ENCODE measurements at places on chromosomes 1 and 21.

DNA sequence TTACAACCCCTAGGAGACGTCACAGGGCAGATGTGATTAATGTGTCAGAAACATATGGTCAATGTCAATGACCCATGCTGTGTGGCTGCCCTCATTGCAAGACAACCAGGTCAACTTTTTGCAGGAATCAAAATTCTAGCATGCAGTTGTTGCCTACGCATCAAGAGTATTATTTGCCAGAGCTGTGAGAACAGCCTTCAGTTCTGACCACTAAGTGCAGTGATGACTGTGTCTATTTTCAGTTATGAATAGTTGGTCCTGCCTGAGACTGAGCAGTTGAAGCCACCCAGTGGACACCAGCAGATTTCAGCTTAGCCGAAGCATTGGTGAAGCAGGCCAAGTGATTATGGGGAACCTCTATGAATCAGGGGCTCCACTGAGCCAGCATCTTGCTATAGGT, 47.3 kb downstream of the LYPLAL1 start:
- no peak for DNase-seq

DNA sequence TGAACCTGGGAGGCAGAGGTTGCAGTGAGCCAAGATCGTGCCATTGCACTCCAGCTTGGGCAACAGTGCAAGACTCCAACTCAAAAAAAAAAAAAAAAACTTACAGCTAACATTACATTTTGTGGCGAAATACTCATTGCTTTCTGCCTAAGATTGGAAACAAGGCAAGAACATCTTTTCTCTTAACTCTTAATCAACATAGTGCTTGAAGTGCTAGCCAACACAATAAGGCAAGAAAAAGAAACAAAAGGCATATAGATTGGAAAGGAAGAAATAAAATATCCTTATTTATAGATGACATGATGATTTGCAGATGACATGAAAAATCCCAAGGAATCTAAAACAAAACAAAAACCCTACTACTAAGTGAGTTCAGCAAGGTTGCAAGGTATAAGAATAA, 24.6 kb upstream of the GJA9 start:
- DNase-seq: no peak

DNA sequence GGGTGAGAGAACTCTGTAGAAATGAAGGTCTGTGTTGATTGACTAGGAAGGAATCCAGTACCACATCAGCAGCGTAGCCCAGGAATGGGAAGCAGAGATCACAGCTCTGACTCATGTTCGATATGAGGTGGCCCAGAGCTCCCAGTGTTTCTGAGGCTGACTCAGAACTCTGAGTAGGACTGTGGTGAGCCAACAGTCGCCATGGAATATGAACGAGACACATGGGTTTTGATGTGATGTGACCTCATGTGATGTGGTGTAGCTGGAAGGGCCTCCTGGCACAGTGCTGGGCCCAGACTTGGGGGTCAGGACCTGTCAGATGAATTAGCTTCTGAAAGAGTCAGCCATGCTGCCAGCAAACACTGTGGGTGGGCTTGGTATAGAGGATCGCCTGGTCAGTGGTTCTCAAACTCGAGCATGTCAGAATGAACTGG, 237.0 kb downstream of the MRPL39 start:
- DNase-seq: no peak

- no peak for DNase-seq
Measured at GRCh38 chr1:178571807-178572206, 58.9 kb downstream of the TEX35 start.

- DNase-seq: no peak
Measured at GRCh38 chr1:12480748-12481362, 137.2 kb downstream of the DHRS3 start.

- no peak for DNase-seq
Measured at GRCh38 chr1:34879230-34879629, 19.7 kb upstream of the SMIM12 start.

DNA sequence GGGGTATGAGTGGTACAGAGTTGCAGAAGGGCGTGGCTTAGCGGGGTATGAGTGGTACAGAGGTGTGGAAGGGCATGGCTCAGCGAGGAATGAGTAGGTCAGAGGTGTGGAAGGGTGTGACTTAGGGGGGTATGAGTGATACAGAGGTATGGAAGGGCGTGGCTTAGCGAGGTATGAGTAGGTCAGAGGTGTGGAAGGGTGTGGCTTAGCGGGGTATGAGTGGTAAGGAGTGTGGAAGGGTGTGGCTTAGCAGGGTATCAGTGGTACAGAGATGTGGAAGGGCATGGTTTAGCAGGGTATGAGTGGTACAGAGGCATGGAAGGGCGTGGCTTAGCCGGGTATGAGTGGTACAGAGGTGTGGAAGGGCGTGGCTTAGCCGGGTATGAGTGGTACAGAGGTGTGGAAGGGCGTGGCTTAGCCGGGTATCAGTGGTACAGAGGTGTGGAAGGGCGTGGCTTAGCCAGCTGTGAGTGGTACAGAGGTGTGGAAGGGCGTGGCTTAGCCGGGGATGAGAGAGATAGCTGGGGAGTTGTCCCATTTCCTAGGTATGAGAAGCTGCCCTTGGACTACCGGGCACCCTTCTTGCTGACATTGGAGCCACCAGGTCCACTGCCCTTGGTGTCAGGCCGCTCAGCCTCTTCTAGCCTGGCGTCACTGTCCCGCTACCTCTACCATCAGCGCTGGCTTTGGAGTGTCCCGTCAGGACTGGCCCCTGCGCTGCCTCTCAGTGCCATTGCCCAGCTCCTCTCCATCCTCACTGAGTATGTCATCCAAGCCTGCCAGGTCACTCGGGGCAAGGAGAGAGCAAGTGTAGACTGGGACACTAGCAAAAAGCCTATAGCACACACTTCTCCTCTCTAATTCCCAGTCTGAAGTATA, 29.8 kb downstream of the HYI start:
- no peak for DNase-seq

GRCh38 chr1:162446946-162447345, 35.0 kb upstream of the SH2D1B start:
- DNase-seq: no peak

DNA sequence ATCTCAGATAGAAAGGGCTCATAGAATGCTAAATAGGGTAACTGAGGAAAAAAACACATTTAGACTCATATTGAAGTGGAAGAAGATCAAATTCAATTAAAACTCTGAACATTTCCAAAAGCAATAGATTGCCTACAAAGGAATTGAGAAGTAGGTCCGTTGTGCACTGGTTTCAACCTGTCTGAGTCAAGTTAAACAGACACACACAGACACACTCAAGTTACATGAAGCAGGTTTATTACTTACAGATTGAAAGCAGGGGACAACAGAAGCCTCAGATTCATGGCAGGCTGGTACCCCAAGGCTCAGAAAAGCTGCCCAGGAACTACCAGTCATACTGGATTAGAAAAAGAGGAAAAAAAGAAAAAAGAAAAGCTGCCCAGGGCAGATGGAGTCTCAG, 20.7 kb upstream of the S100A2 start:
- no peak for DNase-seq

- no peak for DNase-seq
Measured at GRCh38 chr1:62178372-62178771, 16.3 kb upstream of the L1TD1 start.

DNA sequence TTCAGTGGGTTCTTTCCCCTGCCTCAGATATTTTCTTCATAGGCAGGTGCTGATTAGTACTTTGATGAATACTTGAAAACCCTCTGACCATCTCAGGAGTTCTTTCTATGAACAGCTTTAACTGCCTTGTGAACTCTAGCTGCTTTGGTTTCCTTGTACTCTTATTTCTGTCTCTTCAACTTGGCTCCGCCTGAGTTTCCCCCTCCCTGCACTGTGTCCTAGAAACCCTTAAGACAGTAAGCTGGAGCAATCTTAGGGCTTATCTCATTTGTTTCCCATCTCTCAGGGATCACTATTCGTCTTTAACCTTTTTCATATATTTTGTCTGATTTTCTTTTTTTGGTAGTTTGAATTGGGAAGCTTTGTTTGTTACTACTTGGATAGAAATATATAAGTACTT, 99.1 kb downstream of the PKN2 start:
- no peak for DNase-seq

DNA sequence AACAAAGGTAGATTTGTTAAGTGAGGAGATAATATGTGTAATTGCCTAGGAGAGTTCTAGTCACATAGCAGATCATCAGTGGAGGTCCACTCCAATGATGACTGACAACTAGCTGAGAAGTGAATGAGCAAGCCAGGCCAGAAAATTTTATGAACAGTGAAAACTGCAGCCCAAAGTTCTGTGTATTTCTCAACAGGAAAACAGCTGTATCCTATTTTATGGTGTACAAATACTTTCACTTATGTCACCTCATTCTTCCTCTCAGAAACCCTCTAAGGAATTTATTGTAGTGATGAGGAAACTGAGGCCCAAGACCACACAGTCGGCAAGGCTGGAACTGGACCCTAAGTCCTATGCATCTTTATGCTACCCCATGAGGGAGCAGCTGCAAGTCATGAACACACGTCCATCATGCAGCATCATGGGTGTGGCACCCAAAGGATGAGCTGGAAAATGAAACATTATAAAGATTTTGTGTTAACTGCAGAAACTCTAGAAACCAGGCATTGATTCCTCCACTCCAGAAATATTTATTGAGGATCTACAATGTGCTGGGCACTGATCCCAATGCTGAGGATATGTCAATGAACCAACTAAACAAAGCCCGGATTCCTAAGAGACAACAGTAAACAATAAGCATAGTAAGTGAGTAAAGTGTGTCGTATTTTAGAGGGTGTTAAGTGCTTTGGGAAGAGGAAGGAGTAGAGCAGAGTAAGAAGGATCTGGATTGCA, 99.5 kb upstream of the DUSP10 start:
- DNase-seq: no peak

- DNase-seq: no peak
Measured at GRCh38 chr1:101995984-101996745, 561 bp downstream of the OLFM3 start.

- DNase-seq: no peak
Measured at GRCh38 chr1:37239225-37239740, 205.0 kb upstream of the GRIK3 start.

DNA sequence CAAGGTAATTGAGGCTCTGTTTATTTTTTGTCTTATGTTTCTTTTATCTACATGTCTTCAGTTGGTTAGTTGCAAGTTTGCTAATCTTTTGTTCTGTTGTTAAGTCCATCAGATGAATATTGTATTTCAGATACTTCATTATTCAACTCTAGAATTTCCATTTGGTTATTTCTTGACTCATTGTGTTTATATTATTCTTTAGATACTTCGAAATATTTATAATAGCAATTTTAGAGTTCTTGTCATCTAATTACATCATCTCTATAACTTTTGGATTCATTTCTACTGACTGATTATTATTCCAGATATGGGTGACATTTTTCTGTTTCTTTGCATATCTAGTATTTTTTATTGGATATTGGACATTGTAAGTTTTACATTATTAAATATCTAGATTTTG, 405.6 kb downstream of the PLPP3 start:
- no peak for DNase-seq

GRCh38 chr1:14553711-14554110, 44.8 kb upstream of the KAZN start:
- DNase-seq: no peak

GRCh38 chr1:179663810-179664209, 72.2 kb downstream of the TDRD5 start:
- no peak for DNase-seq

DNA sequence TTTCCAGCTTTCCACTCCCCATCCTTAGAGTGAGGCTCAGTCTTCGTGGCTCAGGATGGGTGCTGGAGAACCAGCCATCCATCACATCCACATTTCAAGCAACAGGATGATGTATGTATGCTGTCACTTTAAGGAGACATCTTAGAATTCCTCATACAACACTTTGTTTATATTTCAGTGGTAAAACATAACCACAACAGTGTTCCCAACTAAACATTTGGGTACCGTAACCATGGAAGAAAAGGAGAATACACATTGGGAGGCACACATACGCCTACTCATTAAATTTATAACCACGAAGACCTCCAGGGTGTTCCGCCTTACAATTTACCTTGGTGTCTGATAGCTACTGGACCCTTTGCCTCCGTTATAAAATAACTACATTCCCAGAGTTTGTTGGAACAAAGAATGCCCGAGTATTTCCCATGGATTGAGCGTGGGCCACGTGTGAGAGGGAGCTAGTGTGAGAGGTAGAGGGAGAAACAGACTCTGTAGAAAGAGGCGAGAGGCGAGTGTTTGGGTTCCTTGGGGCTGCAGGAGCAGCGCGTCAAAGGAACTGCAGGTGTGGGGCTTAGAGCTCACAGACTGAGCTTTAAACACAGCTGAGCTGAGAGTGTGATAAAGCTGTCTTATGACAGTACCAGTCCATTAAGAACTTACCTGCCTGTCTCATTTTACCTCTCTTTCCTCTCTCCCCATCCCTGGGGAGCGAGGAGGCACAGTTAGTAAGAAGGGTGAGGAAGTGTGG, 111.5 kb upstream of the USP24 start:
- DNase-seq: no peak

GRCh38 chr1:101377084-101377835, 140.4 kb downstream of the S1PR1 start:
- no peak for DNase-seq

GRCh38 chr1:24381256-24381655, 32.3 kb downstream of the STPG1 start:
- no peak for DNase-seq

DNA sequence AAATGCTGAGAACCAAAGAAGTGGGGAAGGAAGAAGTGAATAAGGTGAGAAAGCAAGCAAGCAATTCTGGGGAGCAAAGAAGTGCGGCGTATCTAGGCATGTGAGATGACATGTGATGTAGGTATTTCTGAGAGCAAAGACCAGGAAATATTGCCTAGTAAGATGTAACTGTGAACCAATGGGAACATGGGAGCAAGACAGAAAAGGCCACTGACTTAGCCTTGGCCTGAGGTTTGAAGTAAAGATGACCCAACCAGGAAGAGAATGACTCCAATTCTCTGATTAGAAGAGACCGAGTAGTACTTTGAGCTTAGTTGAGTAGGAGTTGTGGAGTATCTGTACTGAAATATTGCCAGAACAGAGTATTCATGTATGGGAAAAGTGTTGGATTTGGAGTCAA, 31.1 kb downstream of the SLAMF6 start:
- no peak for DNase-seq

- no peak for DNase-seq
Measured at GRCh38 chr1:94050675-94051074, 70.3 kb downstream of the ABCA4 start.

DNA sequence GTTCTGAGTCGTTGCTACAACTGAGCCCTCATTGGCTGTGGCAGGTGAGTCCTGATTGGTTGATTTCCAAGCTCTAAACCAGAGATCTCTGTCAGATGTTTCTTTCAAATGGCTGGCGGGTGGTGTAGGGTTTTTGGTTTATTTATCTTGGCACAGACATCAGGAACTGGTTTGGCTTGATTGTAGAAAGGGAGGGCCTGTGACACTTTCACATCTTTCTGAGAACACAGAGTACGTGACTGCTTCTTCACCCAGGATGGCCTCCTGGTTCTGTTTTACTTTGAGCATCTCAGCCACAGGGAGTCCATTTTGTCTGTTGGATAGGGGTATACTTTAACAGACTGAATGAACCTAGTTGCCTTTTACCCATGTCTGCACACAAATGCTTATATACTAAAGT, 89.4 kb upstream of the GPR52 start:
- no peak for DNase-seq
